ENCODE measurements at places on chromosomes 12 and 14.

- DNase-seq = no peak
Measured at GRCh38 chr14:71187633-71188356, 280.5 kb downstream of the PCNX1 start.

GRCh38 chr12:50039151-50039835, 14.0 kb upstream of the RACGAP1 start:
- peak; percentile 89 for DNase-seq

DNA sequence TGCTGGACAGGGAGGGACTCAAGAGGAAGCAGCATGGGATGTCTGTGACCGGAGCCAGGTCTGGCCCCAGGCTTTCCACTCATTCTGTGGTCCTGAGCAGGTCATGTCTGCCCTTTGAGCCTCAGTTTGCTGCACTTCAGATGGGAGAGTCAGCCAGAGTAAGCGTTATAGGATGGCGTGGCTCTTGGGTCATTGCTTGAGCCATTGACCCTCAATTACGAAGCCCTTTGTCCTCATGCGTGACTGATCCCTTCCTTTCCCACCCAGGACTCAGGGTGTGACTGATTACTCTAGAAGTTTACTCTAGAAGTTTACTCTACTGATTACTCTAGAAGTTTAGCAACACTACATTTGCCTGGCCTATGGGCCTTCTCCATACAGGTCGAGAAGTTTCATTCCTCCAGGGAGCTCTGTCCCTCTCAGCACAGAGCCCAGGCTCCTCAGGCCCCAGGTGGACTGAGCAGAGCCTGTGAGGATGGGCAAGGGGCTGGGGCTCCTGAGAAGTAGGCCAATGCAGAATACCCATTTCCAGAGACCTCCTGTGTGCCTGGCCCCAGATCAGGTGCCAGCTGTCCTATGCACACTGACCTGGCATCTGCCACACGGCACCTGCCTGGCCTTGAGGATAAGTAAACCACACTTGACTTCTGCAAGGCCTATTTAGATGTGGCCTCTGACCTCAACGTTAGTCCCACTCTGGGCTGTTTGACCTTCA, 7.6 kb upstream of the IFI27 start:
- no peak for DNase-seq

DNA sequence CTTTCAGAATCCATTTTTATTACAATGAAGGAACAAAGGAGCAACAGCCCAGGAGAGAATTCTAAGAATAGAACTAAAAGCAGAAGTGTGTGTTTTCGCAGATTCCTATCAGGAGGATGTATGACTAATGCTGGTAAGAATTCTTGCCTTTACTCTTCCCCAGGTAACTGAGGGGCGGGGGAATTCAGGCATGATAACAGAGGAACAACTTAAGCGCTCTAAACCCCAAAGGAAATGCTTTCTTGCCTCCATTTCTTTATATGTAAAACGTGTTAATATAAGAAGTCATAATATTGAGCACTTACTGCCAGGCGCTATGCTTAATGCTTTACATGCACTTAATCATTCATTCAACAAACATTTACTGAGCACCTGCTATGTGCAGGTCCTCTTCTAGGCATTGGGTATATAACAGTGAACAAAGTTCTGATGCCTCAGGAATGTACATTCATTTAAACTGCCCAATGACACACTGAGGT, 4.5 kb downstream of the HCAR1 start:
- DNase-seq = no peak

- no peak for DNase-seq
Measured at GRCh38 chr12:53972722-53973235, at the start of gene HOXC11. HOXC11 (plus strand) TSS chr12:53973126; CDS start chr12:53973242, 116 bp downstream.

DNA sequence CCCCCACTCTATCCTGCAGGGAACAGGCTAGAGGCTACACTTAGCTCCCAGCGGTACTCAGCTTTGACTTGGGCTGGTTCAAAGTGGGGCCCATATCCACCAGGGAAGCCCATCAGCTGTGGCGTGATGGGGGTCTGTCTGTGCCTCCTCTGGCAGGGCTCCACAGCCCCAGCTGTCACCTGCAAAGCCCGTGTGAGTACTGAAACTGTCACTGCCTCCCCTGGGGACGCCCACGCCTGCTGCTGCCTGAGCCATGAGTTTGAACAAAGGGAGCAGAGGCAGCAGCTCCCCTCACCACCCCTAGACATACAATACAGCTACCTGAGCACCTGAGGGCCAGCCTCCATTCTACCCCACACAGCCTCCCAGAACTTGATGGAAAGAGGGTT, 5.0 kb downstream of the REM2 start:
- DNase-seq = peak; percentile 74

GRCh38 chr12:71186571-71187288, 28.9 kb upstream of the TSPAN8 start:
- DNase-seq = no peak

DNA sequence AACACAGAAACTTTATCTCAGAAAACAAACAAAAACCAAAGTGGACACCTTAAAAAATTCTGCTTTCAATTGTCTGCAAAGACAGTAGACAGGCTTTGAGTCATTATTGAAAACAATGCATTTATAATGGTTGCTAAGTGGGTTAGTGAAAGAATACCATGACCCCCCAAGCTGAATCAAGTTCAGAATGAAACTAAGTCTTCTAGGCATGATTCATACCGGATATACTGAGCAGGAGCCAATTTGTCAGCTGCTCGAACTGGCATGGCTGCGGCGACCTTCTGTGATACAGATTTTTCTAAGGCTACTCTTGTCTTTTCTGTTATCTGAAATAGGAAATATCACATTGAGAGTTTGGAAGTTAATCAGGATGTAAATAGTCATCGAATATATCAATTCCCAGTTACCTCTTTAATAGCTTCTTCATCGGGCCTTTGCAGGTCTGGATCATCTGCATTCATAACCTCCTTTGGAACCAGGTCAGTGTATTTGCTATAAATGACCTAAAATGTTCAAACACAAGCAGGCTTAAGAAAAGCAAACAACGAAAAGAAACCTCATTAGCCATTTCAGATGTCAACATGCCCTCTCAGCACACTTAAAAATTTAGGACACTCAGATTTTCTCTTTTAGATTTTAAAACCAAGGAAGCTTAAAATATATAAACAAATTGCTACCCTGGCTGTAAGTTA, 22.3 kb downstream of the SNW1 start:
- DNase-seq = no peak

DNA sequence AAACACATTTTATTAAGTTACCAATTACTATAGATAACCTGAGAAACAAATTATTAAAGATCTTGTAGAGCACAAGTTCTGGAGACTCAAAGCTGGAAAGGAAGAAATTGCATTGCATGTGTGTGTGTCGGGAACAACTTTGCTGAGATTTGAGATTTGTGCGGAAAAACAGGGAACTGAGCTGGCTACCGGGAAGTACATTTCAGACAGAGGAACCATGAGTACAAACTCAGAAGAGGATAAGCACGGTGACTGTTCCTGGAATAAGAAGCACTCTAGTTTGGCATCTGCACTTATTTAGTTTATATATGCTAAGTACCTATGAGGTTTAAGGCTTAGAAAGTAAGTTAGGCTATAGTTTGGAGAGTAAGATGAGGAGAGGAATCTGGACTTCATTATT, 97.8 kb downstream of the DACT1 start:
- no peak for DNase-seq

GRCh38 chr12:89454080-89454848, 70.3 kb downstream of the GALNT4 start:
- no peak for DNase-seq

DNA sequence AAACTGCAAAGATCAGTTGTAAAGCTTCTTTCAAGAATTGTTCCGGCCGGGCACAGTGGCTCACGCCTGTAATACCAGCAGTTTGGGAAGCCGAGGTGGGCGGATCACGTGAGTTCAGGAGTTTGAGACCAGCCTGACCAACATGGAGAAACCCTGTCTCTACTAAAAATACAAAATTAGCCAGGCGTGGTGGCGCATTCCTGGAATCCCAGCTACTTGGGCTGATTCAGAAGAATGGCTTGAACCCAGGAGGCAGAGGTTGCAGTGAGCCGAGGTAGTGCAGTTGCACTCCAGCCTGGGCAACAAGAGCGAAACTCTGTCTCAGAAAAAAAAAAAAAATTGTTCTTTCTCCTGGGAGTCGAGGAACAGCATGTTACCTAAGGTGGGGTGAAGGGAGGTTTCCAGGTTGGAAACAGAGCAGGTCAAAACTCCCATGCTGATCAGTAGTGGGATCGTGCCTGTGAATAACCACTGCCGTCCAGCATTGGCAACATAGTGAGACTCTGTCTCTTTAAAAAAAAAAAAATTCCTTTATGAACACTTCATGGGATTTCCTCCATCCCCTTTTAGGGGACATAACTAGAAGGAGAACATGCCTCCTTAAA, 13.9 kb downstream of the FBXO34 start:
- DNase-seq = no peak

DNA sequence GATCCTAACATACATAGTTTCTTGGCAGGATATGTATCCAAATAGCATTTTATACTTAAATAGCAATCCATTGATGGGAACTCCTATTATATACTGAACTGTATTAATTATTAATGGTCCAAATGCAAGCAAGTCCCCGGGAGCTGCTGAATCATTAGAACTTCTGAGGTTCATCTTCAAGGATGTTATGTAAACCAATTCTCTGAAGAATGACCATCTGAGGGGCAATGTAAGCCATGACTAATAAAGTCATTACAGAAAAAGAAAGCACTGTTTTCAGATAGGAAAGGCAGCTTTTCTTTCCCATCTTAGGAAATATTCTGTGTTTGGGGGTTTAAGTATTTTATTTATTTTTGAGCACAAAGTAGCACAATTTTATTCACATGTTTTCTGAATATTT, 166.1 kb upstream of the SLC16A7 start:
- no peak for DNase-seq

DNA sequence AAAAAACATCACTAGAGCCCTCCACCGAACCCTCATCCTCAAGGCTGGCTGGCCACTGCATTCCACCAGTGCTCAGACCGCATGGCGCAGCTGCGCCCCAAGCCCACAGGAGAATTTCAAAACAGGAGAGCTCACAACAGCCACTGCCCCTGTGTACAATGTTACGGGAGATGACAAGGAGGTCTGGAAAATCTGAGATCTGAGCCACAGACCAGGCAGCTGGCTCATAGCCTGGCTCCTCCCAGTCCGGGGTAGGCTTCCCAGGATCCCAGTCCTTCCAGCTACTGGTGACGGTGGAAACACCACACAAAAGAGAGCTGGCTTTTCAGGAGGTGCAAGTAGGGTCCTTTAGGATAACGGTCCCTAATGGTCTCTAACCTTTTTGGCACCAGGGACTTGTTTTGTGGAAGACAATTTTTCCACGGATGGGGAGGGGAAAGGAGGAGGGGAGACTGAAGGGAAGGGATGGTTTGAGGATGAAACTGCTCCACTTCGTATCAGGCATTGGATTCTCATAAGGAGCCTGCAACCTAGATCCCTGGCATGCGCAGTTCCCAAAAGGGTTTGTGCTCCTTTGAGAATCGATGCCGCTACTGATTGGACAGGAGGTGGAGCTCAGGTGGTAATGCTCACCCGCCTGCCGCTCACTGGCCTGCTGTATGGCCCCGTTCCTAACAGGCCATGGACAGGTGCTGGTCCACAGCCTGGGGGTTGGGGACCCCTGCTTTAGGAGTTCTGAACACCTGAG, 23.0 kb upstream of the NRDE2 start:
- no peak for DNase-seq

- DNase-seq = no peak
Measured at GRCh38 chr14:21258005-21258888, 11.0 kb downstream of the HNRNPC start.

- DNase-seq = no peak
Measured at GRCh38 chr12:103833095-103833775, 7.8 kb downstream of the NT5DC3 start.

DNA sequence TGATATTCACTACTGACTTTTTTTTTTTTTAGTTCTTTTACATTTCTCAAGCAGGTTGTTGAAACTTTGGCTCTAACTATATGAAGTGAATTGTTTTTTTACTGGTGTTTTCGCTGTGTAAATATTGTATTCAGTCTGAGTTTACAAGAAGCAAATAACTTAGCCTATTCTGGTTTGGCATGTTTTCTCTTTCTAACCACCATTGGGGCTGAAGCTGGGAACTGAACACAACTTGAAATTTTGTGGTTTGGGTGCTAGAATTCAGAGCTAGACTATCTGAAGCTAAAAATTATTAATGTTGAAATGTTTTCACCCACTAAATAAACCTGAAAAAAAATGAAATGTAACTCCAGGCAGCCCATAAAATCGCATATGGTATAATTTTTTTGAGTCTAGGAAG, 37.2 kb downstream of the RAD51B start:
- no peak for DNase-seq

- no peak for DNase-seq
Measured at GRCh38 chr14:52094546-52095271, 25.9 kb upstream of the NID2 start.

GRCh38 chr12:46222636-46223035, 46.2 kb downstream of the SLC38A1 start:
- no peak for DNase-seq

DNA sequence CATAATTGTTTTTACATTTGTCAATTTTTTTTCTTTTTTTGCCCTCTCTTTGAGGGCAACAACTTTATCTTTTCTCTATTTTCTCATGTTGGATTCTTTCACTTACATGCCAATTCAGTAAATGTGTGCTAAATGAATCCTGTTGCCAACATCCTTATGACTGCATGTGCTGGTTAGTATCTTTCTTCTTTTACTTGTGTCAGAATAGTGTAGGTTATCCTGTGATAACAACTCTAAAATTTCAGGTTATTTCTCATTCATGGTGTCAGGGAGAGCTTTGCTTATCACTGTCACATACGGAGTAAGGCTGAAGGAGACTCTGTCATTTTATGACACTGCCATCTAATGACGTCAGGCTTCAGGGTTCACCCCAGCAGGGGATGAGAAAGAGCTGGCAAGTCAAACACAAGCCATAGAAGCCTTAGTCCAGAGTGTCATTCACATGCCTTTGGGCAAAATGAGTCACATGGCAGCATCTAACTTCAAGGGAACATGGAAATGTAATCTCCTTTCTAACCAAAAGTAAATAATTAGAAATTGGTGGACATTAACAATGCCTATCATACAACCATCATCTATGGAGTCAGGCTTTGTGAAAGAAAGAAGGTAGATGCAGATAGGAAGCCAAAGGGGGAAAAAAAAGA, 242.5 kb upstream of the ATP2B1 start:
- DNase-seq = no peak

GRCh38 chr12:32344047-32344446, 55.3 kb upstream of the FGD4 start:
- DNase-seq = no peak

- DNase-seq = peak; percentile 46
Measured at GRCh38 chr12:30000401-30000800, 216.7 kb upstream of the TMTC1 start.
